Heart right ventricle (tissue), 16 donors: ENCODE measurements at places on chromosomes 4 and X.

- no peak for DNase-seq
Observed at GRCh38 chrX:47191331-47191730, 2.3 kb upstream of the UBA1 start.

- DNase-seq, result no peak
Observed at GRCh38 chr4:138875891-138876608, 139.5 kb upstream of the NOCT start.

DNA sequence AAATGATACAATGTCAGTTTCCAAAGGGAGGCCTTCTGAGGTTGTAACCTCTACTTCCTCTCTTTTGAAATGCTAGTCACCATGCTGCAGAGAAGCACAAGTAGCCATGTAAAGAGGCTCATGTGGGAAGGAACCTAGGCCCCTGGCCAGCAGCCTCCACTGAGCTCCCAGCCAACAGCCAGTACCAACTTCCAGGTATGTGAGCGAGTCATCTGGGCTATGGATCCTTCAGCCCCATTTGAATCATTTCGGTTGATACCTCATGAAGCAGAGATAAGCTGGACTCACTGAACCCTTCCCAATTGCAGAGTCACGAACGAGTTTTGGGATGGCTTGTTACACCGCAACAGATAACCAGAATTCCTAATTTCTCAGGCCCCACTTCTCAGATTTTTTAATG is 187.0 kb upstream of the LDB2 start:
- DNase-seq, result no peak

GRCh38 chrX:29671421-29671820 is 543.9 kb upstream of the MAGEB2 start:
- no peak for DNase-seq

DNA sequence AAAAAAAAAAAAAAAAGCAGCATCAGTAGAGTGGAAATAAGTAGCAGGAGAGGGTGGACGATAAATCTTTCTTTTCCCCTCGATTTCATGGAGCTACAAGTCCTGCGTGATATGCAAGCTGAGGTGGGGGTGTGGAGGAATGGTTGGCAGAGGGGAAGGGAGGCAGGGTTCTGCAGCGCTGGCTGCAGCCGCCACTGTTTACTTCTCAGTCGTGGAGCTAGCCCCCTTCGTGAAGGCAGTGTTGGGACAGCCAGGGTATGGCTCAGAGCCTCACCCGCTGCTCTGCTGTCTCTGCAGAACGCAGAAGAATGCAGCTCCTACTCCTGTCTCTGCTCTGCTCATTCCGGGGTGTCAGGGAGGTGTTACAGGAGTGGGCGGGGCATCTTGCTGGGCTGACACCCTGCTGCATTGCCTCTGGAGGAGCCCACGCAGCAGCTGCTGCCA is 140.6 kb downstream of the GPM6A start:
- no peak for DNase-seq

- no peak for DNase-seq
Observed at GRCh38 chr4:94722270-94722669, 35.5 kb upstream of the BMPR1B start.

GRCh38 chr4:107349266-107349665 is 313.2 kb upstream of the DKK2 start:
- DNase-seq, result no peak

DNA sequence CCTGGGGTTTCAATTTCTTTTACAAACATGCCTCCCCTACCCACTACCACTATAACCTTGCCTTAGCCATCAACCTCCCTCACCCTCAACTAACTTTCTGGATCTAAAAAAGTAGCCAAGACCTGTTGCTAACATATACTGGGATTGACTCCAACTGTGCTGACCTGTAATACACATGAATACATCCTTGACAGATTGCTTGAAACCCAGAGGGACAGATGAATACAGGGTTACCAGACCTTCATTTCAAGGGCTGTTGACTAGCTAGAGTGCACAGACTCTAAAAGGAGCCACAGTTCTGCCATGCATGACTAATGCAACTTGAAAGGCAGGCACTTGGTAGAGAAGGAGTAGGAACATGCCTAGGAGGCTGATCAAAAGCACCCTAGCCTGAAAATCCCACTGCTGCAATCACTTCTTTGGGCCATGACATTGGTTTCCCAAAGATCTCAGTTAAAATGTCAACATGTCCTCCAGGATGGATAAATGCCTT is 121.0 kb downstream of the PCDH19 start:
- DNase-seq, result no peak

GRCh38 chr4:37043342-37043741 is 201.2 kb upstream of the NWD2 start:
- DNase-seq, result no peak

DNA sequence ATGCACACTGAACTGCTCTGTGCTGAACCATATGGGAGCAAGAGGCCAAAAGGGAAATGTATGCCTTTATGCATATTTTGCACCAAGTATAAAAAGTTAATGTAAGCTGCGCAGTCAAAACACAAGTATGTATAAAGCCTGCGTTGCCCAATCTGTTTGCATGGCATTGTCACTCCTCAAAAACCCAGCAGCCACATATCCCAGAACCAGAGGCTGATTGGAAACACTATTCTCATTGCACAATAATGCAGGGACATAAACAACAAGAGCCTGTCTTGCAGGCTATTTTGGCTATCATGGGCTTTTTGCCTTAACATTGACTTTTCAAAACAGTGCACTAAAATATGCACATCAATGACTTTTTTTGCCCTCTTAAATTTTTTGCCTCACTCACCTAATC is 5.1 kb upstream of the ASB9 start:
- no peak for DNase-seq

- DNase-seq, result no peak
Observed at GRCh38 chr4:150827226-150827625, 187.9 kb downstream of the LRBA start.

- no peak for DNase-seq
Observed at GRCh38 chr4:107826421-107826980, 1.8 kb downstream of the SGMS2 start.

GRCh38 chr4:133136833-133137232 is 12.3 kb upstream of the PCDH10 start:
- no peak for DNase-seq

- DNase-seq, result no peak
Observed at GRCh38 chrX:15549189-15550012, 48.8 kb downstream of the BMX start.

DNA sequence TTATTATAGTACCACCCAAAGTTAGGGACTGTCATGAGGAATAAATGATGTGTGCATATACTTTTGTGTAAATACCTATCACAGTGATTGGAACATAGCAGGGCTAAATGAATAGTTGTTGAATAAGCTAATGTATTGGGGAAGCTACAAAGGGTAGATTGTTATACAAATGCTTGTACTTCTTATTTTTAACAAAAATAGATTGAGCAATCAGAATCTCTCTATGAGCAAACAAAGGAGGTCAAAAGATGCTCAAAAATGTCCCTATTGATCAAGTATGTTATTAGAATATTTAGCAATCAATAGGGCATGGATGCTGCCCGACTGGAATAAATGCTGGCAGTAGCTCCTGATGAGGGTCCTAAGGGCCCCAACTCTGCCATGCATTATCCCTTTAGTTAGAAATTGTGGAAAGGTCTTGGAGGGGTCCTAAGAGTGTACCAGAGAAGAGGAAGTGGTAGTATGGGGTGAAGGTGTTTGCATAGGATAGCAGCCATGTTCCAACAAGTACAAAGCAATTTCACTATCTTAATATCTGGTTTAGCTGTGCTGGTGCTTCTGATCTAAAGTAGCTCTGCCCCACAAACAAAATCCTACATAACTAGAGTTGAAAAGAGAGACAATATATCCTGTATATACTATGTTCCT is 33.1 kb upstream of the TAPT1 start:
- DNase-seq, result no peak

- DNase-seq, result peak; percentile 28
Observed at GRCh38 chr4:148442832-148443511, 758 bp upstream of the NR3C2 start.

- peak; percentile 40 for DNase-seq
Observed at GRCh38 chrX:129984111-129984958, 1.9 kb downstream of the BCORL1 start.

- DNase-seq, result no peak
Observed at GRCh38 chr4:69591364-69591763, 48.1 kb downstream of the UGT2A2 start.

DNA sequence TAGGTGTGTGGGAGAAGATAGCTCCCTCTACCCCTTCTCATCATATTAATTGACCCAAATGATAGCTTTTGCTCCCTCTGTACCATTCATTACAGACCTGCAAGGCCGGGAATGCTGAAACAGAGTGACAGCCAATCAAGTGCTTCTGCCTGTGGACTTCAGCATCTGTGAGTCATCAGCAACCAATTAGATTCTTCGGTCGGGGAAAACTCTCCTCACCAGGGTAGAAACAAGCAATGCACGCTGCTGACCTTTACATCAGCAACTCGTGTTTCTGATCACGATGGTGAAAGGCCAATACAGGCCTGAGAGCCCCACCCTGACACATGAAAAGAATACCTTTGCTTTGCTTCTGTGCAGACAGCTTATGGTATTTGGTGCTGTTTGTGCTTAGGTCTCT is 347.2 kb upstream of the DDX53 start:
- peak; percentile 4 for DNase-seq

DNA sequence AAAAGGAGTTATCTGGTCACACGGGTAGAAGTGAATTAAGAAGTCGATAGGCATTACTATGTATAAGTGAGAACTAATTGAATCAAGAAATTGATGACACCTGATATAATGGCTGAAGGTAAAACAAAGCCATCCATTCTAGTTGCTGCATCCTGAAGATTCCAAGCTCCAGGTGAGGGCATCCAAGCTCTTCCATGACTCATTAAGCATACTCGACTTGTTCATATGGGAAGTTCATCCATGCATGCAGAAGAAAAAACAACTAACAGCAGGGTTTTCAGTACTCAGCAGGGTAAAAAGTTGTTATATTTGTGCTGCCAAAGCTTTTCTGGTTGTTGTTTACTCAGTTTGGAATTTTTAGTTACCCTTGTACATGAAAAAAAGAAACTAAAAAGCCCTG is 508.0 kb upstream of the CXorf51A start:
- no peak for DNase-seq

GRCh38 chr4:188767496-188767895 is 628.3 kb downstream of the TRIML1 start:
- no peak for DNase-seq

DNA sequence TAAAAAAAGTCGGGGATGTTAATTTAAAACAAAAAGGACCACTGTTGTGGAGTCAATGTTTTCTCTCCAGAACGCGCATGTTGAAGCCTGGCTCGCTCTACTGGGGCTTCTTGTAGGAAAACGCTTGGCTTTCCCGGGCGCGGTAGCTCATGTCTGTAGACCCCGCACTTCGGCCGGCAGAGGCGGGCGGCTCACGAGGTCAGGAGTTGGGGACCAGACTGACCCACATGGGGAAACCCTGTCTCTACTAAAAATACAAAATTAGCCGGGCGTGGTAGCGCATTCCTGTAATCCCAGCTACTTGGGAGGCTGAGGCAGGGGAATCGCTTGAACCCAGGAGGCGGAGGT is 15.6 kb downstream of the NELFA start:
- no peak for DNase-seq

DNA sequence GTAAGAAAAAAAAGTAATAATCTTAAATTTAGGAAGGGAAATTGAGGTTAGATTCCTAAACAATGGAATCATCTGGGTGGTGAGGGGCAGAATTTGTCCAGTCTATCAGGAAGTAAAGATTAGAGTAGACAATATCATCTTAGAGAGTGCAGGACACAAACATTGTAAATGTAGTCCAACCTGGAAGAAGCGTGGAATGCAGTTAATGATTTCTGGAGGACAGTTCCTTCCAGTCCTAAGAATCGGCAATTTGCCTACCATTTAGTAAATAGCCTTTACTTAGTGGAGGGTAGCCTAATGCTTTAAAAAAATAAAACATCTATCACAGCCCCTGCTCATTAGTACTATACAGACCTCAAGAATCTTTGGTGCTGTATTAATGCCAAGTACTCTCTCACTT is 147.5 kb upstream of the TTC29 start:
- no peak for DNase-seq

DNA sequence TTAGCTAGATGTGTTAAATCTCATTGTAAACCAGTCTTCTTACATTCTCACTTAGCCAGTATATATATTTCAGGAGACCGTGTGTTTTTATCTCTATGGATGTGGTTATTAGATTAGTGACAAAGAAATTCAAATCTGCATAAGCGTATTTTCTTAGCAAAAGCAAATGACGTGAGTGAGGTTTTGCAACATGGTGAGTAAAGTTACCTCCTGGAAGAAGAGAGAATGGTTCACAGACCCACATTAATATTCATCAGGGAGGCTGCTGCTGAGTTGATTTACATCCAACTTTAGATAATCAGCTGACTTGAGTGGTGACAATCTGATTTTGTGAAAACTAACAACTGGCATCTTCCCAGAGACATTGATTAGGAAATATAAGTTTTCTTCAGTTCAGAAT is 589.9 kb upstream of the GALNT7 start:
- DNase-seq, result no peak

DNA sequence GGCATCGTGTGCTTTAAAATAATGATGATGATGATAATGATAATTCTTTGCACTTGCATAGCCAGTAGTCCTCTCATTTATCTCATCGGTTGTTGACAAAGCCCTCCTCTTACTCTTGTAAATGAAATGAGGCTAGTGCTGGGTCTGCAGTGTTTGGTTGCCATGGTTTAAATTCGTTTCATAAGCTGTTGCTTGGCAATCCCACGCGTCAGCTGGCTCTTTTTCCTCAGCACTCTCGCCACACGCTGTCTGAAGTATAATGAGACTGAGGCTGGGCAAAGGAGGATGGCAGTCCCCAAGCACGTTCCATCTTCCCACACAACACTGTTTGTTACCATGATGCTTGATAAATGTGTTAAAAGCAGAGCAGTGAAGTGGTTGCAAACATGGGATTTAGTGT is 15.5 kb downstream of the PAGE4 start:
- DNase-seq, result no peak

GRCh38 chrX:105609530-105609929 is 212.8 kb upstream of the NRK start:
- no peak for DNase-seq

GRCh38 chrX:71846429-71846828 is 64.2 kb upstream of the NHSL2 start:
- no peak for DNase-seq

GRCh38 chr4:91577864-91578263 is 725.9 kb upstream of the GRID2 start:
- no peak for DNase-seq

GRCh38 chr4:76066546-76066945 is 8.0 kb upstream of the ART3 start:
- no peak for DNase-seq

- DNase-seq, result no peak
Observed at GRCh38 chrX:41602816-41603345, 85.9 kb upstream of the GPR34 start.

DNA sequence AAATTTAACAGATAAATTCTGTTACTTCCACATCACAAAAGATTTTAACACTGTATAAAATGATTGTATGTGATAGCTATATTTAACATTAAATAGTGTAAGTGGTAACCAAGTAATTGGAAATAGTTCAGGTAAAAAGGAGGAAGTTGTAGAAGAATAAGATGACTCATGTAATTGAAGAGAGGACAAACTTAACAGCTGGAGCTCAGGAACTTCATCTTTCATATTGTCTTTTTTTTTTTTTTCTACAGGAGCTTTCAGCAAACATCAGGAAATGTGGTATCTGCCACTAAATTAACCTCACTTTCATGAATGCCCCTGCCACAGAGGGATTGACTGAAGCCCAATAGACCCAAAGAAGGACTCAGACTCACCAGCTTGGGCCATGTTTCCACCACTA is 188.4 kb upstream of the VEGFC start:
- no peak for DNase-seq
